Left ventricle myocardium inferior (tissue), 1 donor: ENCODE measurements at places on chromosomes 13 and 19. TPM values are rescaled to one million over a fixed set of nuclear protein-coding genes. Genes with fewer than 3 reads are reported as not detected.
A peak's percentile ranks its signal among the peaks of the same experiment; 100 is the strongest.

The PSG4 gene
- not detected for total RNA-seq

The ZGLP1 gene
- total RNA-seq = 0.74 TPM

The ERVK3-1 gene
- 22.7 TPM for total RNA-seq

The ZIC5 gene
- total RNA-seq = not detected

The GJB2 gene
- total RNA-seq = not detected

GRCh38 chr13:54373211-54373610 is 1344.6 kb downstream of the OLFM4 start:
- no peak overlapping the region for H3K4me3 ChIP-seq
- no peaks in the 10 kb centered on the region for H3K4me1 ChIP-seq
- DNase-seq = no peak
- H3K27me3 ChIP-seq = no peaks in the 10 kb centered on the region

DNA sequence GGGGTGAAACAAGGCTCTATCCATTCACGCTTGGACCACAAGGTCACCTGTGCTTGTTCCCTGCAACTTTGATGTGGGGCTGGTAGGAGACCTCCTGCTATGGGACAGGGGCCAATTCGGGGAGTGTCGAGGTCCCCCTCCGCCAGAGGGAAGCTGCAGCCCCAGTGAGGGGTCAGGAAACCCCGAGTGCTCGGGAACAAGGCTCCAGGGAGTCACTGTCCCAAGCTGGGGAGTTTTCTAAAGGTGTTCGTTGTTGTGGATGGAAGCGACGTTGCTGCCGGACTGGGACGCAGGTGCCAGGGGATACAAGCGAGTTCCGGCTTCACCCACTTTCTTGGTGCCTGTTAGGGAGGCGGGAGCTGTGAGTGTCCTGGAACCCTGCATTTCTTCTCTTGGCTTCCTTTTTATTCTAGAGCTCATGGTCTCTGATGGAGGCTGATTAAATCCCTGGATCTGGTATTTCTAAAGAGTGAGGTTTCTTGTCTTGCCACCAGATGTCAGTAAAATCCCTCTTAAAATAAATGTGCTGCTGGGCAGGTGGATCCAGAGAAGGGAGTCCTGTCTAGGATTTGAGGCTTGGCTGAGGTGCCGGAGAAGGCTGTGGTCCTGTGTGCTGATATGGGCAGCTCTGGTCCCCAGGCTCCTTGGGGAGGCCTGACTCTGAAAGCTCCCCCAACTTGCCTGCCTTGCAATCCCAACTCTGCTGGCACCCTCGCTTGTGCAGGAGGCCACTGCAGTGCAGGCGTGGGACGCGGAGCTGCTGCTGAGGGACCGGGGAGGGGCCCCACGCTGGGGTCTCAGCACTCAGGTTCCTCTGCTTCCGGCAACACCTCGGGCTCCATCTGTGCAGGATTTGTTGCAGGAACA is 153.9 kb downstream of the TEX29 start:
- no peak overlapping the region for H3K27ac ChIP-seq
- H3K27me3 ChIP-seq = peaks cover 63% of the 10 kb centered on the region
- H3K36me3 ChIP-seq = no peaks in the 10 kb centered on the region
- H3K4me1 ChIP-seq = no peaks in the 10 kb centered on the region
- DNase-seq = no peak

GRCh38 chr13:33003458-33004019 is 12.7 kb upstream of the KL start:
- peaks cover 29% of the 10 kb centered on the region for H3K4me1 ChIP-seq
- no peak overlapping the region for H3K4me3 ChIP-seq
- no peaks in the 10 kb centered on the region for H3K36me3 ChIP-seq

DNA sequence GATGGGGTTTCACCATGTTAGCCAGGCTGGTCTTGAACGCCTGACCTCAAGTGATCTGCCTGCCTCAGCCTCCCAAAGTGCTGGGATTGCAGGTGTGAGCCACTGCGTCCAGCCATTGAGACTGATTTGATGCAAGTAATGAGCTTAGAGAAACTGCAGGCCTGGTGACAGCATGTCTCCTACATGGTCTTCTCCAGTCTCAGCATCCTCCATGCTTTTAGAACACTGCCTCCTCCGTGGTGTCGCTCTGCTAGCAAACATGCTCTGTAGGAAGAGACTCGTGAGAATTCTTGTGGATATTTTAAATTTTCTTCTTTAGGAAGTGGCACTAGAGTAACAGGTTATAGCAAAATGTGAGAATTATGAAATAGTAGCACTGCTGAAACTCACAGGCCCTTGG is 37.1 kb downstream of the TPT1 start:
- H3K36me3 ChIP-seq = no peaks in the 10 kb centered on the region
- no peak overlapping the region for H3K27ac ChIP-seq
- no peaks in the 10 kb centered on the region for H3K27me3 ChIP-seq
- H3K4me3 ChIP-seq = no peak overlapping the region
- DNase-seq = no peak

DNA sequence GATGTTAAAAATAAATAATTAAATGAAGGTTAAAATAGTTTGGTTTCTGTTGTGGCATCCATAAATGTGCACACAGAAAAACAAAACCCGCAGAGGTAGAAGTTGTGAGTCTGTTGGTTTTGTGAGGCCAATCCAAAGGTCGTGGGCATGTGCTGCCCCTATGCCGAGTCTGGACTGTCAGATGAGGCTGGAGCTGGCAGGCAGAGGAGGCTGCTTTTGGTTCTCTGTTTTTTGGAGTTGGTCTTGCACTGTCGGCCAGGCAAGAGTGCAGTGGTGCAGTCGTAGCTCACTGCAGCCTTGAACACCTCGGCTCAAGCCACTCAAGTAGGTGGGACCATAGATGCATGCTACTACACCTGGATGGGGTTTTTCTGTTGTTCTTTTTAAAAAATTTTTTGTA is 43.7 kb downstream of the TSSK6 start:
- H3K36me3 ChIP-seq = peaks cover 36% of the 10 kb centered on the region
- no peak for DNase-seq
- peaks cover 47% of the 10 kb centered on the region for H3K4me1 ChIP-seq
- no peak overlapping the region for H3K4me3 ChIP-seq

GRCh38 chr19:13117176-13117771 is 734 bp upstream of the TRMT1 start:
- peaks cover 18% of the 10 kb centered on the region for H3K36me3 ChIP-seq
- no peak for DNase-seq
- no peaks in the 10 kb centered on the region for H3K27me3 ChIP-seq
- peaks cover 58% of the 10 kb centered on the region for H3K4me1 ChIP-seq

DNA sequence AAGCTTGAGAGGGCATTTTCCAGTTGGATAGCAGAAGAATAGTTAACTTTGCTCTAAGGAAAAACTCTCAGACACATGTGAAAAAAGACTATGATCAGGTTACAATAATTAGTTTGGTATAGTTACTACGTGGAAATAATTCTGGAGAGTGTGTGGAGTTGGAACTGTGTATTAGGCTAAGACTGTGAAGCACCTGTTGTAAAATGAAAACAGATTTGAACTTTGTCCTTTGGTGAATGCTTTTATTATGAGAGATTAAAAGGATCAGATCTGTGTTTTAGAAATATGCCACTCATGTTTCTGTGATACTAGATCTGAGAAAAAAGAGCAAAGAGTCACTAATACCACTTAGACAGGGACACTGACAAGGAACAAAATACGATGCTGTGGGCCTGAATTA is 807.5 kb upstream of the ATXN8OS start:
- no peak for DNase-seq
- no peak overlapping the region for H3K27ac ChIP-seq
- no peaks in the 10 kb centered on the region for H3K27me3 ChIP-seq
- no peak overlapping the region for H3K4me3 ChIP-seq
- no peaks in the 10 kb centered on the region for H3K36me3 ChIP-seq
- H3K4me1 ChIP-seq = no peaks in the 10 kb centered on the region

GRCh38 chr13:51625555-51626345 is 41.5 kb downstream of the WDFY2 start:
- H3K36me3 ChIP-seq = no peaks in the 10 kb centered on the region
- H3K4me3 ChIP-seq = no peak overlapping the region
- H3K27ac ChIP-seq = peak overlapping the region; percentile 50
- peaks cover 69% of the 10 kb centered on the region for H3K4me1 ChIP-seq
- DNase-seq = no peak

DNA sequence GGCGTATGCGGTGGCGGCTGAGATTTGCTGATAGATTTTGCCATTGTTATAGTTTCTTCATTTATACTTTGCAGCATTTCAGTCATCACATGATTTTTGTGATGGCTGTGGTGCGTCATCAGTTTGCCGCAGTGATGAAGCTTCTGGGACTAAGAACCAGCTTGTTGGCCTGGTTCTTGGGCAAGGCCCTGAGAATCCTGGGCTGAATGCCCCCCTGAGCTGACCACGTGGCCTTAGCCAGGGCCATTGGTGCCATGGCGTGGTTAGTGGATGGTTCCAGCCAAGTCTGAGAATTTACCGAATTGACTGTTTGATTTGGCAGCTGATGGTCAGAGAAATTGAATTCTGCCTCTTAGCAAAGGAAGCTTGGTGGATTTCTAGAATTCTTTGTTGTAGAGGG is 17.8 kb downstream of the GATAD2A start:
- H3K4me3 ChIP-seq = no peak overlapping the region
- H3K27me3 ChIP-seq = no peaks in the 10 kb centered on the region
- no peak overlapping the region for H3K27ac ChIP-seq
- no peak for DNase-seq

DNA sequence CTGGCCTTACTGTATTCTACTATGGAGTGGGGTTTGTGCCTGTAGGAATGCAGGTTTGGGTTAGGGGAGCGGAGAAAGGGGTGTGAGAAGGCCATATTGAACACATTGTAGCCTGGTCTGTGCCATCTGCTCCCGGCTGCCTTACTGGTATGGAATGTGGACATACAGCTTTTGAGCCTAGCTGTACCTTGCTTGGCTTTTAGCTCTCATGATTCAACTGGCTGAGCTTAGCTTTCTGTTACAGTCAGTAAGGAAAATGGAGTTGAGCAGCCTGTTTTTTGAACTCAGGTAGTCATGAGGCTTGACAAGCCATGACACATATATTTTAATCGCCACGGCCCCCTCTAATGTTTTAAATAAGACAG is 41.6 kb downstream of the ARHGAP35 start:
- no peaks in the 10 kb centered on the region for H3K27me3 ChIP-seq
- no peaks in the 10 kb centered on the region for H3K36me3 ChIP-seq
- H3K27ac ChIP-seq = peak overlapping the region; percentile 74
- no peak for DNase-seq
- peaks cover 85% of the 10 kb centered on the region for H3K4me1 ChIP-seq
